Esophagus squamous epithelium (tissue), 5 donors: ENCODE measurements at places on chromosomes 11 and 22.

DNA sequence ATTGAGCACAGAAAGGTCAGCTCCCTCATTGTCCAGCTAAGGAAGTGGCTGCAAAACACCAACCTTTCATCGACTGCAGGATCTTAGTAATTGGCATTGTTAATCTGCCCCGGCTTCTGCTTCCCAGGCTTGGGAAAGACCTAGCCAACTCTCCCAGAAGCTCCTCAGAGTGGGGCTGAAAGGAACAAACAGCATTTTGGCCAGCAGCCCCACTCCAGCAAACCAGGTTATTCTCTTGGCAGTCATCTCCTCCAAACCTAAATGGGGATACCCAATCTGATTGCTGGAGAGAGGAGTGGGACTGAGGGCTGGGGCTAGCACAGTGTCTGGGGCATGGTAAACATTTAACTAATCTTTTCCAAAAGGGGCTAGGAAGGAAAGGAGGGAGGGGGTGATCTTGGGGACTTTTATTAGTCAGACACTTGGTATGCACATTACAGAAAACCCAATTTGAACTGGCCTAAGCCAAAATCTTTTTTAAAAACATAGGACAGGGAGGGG lies 294.4 kb downstream of the MN1 start:
- no peak for DNase-seq

- DNase-seq = no peak
Measured at GRCh38 chr11:117618302-117618981, 178.6 kb downstream of the DSCAML1 start.

- DNase-seq = no peak
Measured at GRCh38 chr11:120658071-120658423, 146.5 kb downstream of the GRIK4 start.

DNA sequence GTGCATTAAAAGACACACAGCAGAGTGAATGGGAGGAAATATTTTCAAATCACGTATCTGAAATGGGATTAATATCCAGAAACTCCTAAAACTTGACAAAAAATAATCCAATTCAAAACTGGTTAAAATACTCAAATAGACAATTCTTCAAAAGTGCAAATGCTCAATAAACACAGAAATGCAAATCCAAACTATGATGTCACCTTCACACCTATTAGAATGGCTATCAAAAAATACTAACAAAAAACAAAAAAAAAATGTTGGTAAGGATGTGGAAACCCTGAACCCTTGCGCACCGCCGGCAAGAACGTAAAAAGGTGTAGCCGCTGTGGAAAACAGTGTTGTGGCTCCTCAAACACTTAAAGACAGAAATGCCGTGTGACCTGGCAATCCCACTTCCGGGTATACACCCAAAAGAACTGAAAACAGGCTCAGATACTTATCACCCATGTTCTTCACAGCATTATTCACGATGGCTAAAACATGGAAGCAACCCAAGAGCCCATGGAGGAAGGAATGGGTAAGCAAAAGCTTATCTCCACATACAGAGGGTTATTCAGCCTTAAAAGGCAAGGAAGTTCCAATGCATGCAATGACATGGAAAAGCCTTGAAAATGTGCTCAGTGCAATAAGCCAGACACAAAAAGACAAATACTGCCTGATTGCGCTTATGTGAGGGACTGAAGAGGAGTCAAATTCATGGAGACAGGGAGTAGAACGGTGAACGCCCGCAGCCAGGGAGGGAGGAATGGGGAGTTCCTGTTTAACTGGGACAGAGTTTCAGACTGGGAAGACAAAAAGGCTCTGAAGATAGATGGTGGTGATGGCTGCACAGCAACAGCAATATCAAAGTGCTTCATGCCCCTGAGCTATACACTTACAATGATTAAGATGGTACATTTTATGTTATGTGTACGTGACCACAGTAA lies 19.6 kb downstream of the BRD1 start:
- DNase-seq = no peak

- no peak for DNase-seq
Measured at GRCh38 chr11:94997437-94997836, 23.9 kb downstream of the KDM4D start.
